Transverse colon (tissue), 4 donors: ENCODE measurements at places on chromosomes 7 and 10. TPM values are rescaled to one million over a fixed set of nuclear protein-coding genes. Genes with fewer than 3 reads are reported as not detected.

The C10orf90 gene
- total RNA-seq, result not detected

The NKX1-2 gene
- not detected for total RNA-seq

The PON3 gene
- 4.2 TPM for total RNA-seq

The NPC1L1 gene
- total RNA-seq, result 0.48 TPM

The MEOX2 gene
- total RNA-seq, result not detected

GRCh38 chr7:37247861-37248260 is 200.8 kb downstream of the ELMO1 start:
- no peak for DNase-seq

- DNase-seq, result no peak
Observed at GRCh38 chr10:28910956-28911355, 233.6 kb downstream of the BAMBI start.

- peak; percentile 1 for DNase-seq
Observed at GRCh38 chr10:47268696-47269095, 31.3 kb upstream of the GDF10 start.

DNA sequence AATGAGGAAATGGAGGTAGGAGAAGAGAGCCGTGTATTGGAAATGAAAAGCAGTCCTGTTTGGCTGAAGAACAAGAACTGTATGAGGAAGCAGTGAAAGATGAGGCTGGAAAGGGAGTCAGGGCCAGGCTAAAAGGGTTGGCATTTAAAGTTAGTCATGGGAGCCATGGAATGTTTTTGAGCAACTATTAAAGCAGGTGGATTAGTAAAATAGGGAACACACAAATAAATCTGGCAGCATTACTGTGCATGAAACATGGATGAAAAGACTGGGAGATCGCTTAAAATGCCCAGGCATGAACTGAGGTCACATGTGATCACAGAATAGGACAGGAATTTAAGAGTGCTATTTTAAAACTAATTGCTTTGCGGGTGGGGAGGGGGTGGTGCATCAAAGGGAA is 1.4 kb upstream of the IFRD1 start:
- no peak for DNase-seq

DNA sequence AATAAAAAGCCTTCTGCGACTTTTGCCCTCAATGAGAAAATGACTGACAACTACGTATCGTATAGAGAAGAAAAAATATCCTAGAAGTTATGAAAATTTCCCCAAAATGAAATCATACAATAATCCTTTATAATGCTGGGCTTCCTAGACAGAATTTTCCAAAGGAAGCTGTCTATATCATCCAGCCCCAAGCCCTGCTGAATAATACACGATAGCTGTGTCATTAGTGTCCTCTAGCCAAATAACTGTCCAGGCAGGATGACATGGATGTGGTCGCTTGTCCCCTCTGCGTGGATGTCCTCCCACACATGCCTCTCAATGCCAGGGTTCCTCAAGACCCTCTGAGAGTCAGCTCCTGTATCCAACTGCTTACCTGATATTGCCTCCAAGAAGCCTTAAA is 61.7 kb upstream of the ECHDC3 start:
- no peak for DNase-seq

DNA sequence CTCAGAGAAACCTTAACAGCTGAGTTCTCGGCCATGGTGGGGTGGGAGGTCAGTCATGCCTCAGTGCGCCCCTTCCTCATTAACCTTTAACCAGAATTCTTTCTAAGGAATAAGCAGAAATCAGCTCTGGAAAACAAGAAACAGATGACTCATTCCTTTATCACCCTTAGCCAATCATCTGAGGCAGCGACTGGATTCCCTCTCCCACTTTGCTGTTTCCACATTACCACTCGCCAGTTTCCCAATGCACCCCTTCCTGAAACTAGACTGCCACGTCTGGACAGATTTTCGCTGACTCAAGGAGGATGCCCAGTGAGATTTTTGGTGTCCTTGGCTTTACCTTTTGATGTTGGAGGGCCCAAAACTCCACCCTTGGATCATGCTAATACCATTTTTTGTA is 223.8 kb downstream of the PLXDC2 start:
- DNase-seq, result no peak

DNA sequence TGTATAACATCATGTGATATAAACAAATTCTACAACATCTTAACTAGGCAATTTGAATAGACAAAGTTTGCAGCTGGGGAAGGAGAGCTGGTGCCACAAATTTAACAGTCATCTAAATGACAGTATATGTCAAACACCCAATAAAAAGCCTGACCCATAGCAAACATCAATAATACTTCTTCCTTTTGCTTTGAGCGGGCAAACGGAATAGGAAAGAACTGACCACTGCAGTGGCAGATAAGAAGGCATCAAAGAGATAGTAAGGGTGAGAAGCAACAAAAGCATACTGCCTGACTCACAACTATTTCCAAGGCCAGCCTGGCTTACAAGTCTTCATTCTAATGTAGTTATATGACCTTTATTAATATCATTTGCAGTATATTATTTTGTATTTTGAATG is 99.9 kb downstream of the LRRN3 start:
- DNase-seq, result no peak

GRCh38 chr10:29681676-29682448 is 47.1 kb upstream of the SVIL start:
- no peak for DNase-seq

GRCh38 chr10:3107426-3107961 is 40.1 kb downstream of the PFKP start:
- DNase-seq, result peak; percentile 43

DNA sequence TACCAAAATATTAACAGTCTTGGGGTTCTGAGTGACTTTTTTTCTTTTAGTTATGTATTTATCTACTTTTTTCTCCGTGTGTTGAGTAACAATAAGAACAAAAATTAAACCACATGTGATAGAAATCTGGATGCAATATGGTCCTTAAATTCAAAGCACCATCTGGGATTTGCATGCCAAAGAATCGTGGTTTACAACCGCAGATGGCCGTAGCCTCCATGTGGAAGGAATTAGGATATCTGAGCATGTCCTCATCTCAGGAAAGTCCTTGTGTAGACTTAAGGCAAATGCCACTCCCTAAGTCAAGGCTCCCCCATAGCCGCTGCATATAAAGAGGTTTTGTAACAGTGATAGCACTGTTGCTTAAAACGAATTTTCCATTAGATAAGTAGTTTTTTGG is 304.0 kb downstream of the ZEB1 start:
- no peak for DNase-seq

GRCh38 chr10:9762966-9763656 is 1254.6 kb upstream of the CELF2 start:
- DNase-seq, result no peak

DNA sequence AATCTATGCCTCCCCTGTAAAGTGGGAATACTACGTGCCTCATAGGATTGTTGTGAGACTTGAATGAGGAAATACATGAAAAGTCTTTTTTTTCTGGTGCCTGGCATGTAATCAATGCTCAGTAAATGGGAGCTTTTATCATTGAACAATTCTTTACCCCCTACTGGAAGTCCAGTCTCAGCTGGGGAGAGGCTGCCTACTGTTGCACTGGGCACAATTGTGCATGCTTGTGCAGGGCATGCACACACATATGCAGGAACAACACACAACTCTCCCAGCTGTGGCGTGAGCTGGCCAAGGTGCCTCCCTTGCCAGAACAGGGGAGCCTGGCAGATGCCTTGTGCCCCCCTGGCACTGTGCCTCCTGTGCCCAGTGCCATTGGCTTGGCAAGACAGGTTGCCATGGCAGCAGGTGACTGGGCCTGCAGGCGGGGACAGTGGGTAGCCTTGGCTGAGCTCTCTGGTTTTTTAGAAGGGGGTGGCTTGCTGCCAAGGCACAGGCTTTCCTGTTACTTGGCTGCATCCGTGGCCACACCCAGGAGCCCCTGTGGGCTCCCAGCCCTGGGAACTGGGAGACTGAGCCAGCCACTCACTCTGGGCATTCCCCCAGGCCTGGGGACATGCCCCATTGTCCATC is 16.1 kb upstream of the PALD1 start:
- DNase-seq, result peak; percentile 24
